NCI-H345 (cell line): ENCODE measurements at places on chromosomes 13 and 19.

DNA sequence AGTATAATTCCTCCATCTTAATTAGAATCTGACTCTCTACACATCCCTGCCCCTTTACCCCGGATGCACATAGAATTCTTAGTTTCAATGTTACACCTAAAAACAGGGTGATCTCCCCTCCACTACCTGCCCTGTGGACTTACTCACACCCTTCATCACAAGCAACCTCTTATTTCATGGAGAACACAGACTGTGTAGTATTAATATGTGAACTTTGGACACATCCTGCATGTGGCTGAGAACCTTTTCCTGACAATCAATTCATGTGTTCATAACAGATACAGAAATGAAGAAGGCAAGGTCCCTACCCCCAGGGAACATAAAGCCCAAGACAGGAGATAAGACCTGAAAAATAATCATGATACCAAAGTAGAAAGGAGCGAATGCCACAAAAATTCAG lies 11.8 kb downstream of the CEACAM6 start:
- DNase-seq: no peak

GRCh38 chr19:2484178-2484937 lies 8.4 kb downstream of the GADD45B start:
- DNase-seq: no peak

DNA sequence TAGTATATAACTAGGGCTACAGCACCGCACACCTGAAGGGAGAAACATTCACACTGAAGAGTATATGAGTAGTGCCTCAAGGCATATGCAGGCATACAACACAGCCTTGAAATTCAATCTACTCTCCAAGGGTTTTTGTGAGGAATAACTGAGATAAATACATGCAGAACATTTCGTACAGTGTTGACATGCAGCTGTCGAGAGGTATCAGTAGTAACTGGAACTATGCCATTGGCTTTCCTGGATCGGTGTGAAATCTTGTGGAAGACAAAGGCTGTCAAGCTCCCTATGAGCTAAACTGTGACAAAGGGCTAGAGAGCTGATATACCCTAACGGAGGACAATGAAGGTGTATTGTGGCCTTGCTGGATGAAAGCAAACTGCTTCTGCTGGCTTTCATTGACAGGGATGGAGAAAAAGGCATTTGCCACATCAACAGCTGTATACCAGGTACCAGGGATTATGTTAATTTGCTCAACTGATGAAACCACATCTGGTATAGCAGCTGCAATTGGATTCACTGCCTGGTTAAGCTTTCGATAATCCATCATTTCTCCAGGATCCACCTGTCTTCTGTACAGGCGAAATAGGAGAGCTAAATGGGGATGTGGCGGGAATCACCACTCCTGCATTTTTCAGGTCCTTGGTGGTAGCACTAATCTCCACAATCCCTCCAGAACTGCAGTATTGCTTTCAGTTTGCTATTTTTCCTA lies 16.3 kb downstream of the MTRF1 start:
- no peak for DNase-seq

DNA sequence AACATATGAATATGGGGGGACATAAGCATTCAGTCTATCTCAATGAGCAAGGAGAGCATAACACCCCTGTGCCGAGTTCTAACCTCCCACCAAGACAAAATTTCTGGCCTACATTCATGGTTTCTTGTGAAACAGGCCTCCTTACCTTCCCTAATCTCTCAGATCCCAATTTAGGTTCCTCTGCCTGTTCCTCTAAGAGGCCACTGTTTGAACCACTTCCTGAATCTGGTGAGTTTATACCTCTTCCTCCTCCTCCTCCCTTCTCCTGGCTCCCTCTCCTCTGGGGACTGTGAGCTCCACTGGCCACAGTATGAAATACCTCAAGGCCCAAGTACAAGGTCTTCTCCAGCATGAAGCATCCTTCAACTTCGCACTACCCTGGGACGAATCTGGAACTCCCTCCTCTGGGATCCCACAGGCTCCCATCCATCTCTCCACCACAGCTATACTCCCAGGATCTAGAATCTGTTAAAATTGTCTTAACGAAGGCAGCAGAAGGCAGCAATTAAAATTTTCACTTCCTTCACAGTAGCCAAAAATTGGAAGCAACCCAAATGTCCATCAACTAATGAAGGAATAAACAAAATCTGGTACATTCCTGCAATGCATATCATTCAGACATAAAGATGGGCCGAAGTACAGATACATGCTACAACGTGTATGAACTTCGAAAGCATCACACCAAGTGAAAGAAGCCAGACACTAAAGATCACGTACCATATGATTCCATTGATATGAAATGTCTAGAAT lies 7.8 kb upstream of the SIGLECL1 start:
- no peak for DNase-seq

DNA sequence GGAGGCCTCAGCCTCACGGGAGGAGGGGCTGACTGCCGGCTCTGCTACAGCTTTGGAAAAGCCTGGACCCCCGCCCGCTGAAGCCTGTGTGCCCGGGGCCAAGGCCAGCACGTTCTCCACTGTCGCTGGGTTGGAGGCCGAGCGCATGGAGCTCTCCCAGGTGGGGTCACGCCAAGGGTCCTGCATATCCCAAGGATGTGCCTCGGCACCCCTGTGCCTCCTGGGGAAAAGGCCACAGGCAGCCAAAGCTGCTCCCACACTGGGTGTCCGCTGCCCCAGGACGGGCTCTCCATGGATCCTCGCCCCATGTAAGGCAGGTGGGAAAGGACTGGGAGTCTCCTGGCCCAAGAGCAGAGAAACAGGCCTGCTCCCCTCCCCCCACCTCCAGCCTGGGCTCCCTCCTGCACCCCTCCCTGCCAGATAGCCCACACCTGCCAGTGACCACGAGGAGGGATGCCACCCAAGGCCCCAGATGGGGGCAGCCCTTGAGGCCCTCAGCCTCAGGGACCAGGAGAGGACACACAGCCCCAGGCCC lies 64.0 kb downstream of the MLLT1 start:
- DNase-seq: no peak

DNA sequence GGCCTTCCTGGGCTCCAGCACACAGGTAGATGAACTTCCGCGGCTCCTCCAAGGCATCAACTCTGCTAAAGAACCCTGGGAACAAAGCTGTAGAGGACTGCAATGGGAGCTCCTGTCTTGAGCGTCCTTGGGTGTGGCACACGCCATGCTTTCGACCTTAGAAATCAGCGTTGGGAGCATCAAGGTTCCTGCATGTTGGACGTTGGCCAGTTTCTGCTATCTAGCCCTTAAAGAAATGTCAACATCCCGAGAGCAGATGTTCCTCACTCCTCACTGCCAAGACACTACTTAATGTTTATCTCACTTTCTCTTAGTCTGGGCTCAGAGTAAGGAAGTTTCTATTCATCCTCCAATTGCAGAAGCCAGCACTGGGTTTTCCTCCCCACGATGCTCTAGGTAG lies 70.6 kb upstream of the MEDAG start:
- no peak for DNase-seq

- DNase-seq: no peak
Observed at GRCh38 chr13:104782741-104783140, 1716.5 kb upstream of the SLC10A2 start.

DNA sequence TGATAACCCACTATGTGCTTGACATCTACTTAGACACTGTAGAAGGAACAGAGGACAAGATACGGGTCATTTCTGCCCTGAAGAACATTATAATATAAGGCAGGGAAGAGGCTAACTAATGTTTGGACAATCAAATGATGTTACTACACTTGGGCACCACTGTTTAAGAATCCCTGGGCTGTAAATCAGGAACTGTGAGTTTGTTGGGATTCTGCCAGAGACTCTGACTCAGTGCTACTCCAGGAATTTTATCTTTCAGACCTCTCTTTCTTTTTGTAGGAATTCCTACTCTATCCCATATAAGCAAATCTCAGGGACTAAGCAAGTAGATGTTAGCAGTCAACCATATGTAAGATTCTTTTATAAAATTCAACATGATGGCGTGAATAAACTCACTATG lies 3.1 kb upstream of the ZNF471 start:
- no peak for DNase-seq

GRCh38 chr13:60862036-60862435 lies 465.0 kb downstream of the TDRD3 start:
- DNase-seq: no peak
